ENCODE measurements at places on chromosomes 2 and 18. TPM values are rescaled to one million over a fixed set of nuclear protein-coding genes. Genes with fewer than 3 reads are reported as not detected.

- DNase-seq, result no peak
These were observed 78.9 kb upstream of the CCDC68 start for GRCh38 chr18:55038162-55038561.

DNA sequence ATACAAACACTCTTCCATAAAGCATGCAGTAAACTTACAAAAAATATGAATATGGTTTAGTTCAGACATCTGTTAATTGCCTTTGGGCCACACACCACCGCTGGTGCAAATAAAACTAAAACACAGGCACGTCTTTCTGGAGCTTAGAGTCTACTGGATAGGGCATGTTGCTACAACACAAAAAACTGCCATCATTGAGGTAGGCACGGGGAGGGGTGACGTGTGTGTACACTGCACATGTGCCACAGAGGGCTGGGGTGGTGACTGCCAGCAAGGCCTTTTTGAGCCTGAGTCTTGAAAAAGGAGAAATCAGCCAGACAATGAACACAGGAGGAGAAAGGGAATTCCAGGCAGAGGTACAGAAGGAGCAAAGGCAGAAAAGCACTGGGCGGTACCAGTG lies 5.1 kb downstream of the SERPINE2 start:
- DNase-seq, result no peak

DNA sequence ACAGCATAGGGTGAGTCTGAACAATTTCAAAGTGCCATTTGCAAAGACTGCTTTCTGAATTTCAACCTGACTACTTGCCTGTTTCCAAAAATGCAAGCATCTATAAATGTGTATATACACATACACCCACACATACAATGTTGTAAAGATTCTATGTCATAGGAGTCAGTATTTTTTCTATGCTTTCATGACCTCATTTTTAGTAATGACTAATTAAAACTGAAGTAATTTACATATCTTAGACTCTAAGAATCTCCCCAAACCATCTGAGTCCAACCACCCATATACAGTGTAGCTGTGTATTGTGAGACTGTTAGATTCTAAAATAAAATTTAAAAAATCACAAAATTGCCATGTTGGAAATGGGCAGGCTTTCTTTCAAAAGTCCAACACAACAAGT lies 162.0 kb upstream of the STK17B start:
- no peak for DNase-seq

DNA sequence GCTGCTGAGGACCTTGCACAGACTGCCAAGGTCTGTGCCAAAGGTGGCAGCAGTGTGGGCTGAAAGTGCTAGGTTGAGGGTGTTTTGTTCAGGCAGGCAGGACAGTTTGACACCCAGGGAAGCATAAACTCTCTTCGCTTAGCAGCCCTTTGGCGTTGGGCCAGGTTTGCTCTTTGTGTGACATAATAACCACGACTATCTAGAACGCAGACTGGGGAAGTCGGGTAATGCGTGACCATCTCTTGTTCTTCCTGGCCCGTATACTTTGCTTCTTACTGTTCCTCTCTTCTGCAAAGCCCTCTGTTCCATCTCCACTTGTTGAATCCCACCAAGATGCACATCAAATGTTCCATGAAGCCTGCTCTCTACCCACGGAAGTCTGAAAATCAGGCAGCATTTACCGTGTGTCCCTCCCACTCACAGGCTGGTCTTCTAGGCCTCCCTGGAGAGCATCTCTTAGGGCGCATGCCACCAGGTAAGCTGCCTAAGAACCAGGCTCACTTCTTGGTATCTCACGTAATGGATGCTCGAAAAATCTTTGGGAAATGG lies 96.7 kb upstream of the LMAN1 start:
- DNase-seq, result no peak

DNA sequence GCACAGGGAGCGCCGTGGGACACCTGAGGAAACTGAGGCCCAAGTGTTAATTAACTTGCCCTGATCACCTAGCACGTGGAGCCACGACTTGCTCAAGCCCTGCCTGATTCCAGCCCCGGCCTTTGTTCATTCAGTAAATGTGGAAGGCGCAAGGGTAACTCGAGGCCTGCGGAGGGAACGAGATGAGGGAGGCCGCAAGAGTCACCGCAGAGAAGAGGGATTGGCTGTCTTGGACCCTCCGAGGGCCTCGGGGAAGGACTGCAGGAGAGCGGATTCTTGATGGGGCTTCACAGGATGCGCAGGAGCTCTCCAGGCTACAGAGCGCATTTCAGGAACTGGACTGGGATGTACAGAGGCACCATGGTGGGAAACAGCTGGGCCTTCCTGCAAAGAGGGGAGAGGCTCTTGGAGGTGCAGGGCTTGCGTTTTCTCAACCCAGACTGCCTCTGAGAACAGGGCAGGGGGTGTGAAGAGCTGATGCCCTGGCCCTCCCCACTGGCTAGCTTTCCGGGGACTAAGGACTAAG lies 511 bp upstream of the ANKMY1 start:
- DNase-seq, result no peak

GRCh38 chr18:79627750-79628294 lies 51.8 kb upstream of the CTDP1 start:
- no peak for DNase-seq

- DNase-seq, result no peak
These were observed 258.5 kb upstream of the REV1 start for GRCh38 chr2:99748344-99748743.

DNA sequence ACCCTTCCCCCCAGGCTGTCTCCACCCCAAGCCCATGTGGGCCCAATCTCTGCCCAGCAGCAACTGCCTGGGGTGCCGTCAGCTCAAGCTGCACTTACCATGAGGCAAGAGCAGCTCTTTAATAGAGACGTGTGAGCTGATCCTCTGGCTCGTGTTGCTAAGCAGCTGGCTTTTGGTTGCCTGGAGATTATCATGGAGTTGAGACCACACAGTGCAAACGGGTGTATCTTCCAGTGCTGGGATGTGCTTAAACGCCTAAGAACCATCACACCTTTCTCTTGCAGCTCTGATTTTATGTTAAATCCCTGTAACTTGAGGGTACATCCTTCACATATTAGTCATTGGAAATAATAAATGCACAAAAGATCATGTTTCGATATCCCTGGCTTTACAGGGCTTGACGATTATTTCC lies 271.1 kb downstream of the PRKCE start:
- no peak for DNase-seq

GRCh38 chr18:25314151-25314837 lies 37.7 kb downstream of the ZNF521 start:
- no peak for DNase-seq

GRCh38 chr2:235034265-235035118 lies 82.7 kb downstream of the SH3BP4 start:
- DNase-seq, result no peak

GRCh38 chr2:99618579-99619097 lies 128.8 kb upstream of the REV1 start:
- DNase-seq, result no peak

- DNase-seq, result no peak
These were observed 52.4 kb upstream of the STAT1 start for GRCh38 chr2:191066197-191066918.

DNA sequence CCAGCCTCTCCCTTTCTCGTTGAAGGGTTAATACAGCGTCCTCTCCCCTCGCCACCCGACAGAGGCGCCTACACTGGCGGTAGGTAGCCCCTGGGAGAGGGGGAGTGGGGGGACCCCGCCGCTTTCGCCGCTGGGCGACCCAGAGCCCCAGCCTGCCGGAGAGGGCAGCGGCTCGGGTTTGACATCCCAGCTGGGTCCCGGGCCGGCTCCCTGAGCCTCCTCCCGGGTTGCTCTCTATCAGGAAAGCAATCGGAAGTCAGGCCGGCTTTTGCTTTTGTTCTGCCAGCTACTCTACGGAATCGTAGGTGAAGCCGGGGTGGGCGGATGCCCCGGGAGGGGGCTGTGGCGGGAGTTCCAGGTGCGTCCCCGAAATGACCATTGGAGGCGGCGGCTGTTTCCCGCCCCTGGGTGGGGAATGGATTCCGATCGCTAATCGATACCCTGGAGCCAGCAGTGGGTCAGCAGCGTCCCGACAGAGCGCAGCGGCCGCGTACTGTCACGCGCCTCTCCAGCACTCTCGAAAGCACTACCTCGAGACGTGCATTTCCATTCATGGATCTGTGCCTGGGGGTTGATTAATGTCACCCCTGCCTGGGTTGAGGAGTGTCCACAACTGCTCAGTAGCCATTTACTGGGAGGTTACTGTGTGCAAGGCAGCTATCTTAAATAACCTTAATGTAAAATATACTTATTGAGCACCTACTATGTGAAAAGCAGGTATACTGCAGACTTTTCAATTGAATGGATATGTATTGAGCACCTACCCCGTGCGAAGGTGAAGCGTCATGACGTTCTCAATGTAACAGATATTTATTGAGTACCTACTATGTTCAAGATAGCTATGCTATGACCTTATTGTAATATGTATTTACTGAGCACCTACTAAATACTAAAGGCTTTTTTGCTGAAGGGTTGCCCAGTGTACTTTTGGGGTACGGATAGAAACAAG lies 1.1 kb downstream of the MAPK4 start:
- DNase-seq, result no peak

- DNase-seq, result no peak
These were observed 66.5 kb upstream of the CTNNA2 start for GRCh38 chr2:79446313-79446712.

DNA sequence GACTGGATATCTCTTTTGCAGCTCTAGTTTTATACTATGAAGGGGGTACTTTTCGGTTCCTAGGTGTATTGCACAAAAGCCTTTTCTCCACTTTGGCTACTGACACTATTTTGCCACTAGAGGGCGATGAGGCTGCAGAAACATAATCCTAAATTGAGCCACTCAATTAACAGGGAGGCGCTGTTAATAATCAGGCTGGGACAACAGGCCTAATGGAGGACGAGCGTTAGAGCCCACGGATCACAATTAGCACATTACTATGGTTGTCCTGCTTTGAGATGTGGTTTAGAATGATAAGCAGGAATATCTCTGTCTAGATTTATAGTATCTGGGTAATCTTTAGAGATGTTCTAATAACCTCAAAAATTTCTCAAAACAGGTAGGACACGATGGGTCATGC lies 62.2 kb upstream of the PMAIP1 start:
- DNase-seq, result peak; percentile 10

- no peak for DNase-seq
These were observed 26.8 kb downstream of the HPCAL1 start for GRCh38 chr2:10329580-10329879.

DNA sequence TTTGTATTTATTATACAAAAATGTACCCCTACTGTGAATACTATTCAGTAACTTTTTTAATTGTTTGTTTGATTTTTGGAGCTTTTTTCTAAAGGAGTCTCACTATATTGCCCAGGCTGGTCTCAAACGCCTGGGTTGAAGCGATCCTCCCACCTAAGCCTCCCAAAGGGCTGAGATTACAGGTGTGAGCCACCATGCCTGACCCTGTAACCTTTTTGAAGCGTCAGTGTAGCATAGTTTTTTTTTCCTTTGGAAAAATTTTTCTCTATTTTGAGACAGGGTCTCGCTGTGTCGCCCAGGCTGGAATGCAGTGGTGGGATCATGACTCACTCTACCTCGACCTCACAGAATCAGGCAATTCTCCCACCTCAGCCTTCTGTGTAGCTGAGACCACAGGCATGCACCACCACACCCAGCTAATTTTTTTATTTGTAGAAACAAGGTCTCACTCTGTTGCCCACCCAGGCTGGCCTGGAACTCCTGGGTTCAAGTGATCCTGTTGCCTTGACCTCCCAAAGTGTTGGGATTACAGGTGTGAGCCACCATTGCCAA lies 2.0 kb downstream of the GMCL1 start:
- DNase-seq, result no peak

DNA sequence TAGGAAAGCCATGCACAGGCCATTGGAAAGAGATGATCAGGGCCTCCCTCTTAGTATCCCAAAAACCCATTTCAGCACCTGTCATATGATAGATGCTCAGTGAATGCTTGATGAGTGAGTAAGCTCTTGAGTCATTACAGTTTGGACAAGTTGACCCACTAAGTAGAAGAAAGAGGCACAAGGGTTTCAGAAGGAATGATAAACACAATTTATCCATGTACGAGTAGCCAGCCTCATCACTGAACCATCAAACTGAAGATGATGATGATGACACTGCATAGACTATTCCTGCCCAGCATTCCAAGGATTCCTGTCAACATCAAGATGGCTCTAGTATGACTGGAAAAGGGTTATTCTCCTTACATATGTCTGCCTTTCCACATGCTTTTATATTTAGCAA lies 596.0 kb downstream of the BCL11A start:
- DNase-seq, result no peak

- DNase-seq, result no peak
These were observed 131.3 kb downstream of the MAP4K4 start for GRCh38 chr2:101828673-101829334.

DNA sequence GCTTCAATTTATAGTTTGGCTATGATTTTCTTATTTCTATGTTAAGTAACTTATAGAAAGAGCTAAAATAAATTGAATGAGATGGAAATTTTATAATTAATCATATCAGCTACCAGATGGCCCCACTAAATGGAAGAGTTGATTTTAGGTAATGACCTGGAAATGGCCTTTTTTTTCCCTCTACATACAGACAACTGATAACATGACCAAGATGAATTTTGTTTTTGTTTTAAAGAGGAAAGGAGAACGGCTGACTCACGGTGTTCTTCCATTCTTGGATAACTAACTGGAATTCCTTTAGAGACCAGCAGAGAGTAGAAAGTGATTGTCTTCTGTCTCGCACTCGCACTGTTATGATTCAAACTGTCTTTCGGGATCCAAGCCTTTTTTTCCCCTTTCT lies 91.0 kb downstream of the TMEM185B start:
- DNase-seq, result no peak

DNA sequence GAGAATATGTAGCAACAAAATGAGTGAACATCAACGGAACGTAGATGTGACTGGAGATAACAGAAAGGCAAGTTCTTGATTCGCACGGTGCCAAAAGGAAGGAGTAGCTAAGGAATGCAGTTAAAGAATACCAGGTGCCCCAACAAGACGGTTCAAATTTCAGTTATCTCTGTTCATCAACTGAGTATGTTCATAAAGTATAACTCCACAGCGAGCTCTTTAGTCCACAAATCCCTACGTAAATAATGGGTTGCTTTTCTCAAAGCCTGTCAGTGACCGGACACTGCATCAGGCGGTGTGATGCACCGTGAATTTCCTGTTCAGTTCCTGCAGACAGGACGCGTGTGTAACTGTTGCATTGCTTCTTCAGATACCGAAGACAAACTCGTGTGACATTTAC lies 91.8 kb downstream of the NOL10 start:
- no peak for DNase-seq

- DNase-seq, result no peak
These were observed 10.7 kb upstream of the ANO7 start for GRCh38 chr2:241177526-241178334.

DNA sequence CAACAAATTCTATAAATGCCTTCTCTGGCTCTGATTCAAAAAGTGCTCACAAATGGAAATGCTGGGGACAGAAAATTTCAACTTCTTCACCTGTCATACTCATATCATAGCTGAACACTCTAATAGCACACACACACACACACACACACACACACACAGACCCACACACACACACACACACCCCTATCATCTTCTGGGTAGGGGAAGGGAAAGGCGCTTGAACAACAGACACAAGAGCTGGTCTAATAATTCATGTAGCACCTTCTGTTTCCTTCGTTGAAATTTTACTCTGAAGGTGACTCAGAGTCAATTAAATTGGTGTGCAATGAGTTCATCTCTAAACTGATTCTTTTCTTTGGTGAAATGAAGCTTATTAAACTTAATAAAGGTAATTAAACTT lies 32.9 kb downstream of the CD28 start:
- DNase-seq, result no peak

Gene TMEFF2
- 88.4 TPM for total RNA-seq

Gene PREPL
- total RNA-seq, result 111 TPM

Gene C1QL2
- total RNA-seq, result 0.27 TPM

Gene PAPOLG
- total RNA-seq, result 36.5 TPM

Gene PDE11A
- 14.3 TPM for total RNA-seq

Gene ODC1
- 104 TPM for total RNA-seq

Gene CD207
- total RNA-seq, result not detected

Gene CACNB4
- total RNA-seq, result 75.6 TPM

Gene CHRND
- total RNA-seq, result 0.18 TPM

Gene SLC4A3
- 20.9 TPM for total RNA-seq
